ENCODE measurements at places on chromosomes 16 and 17.

DNA sequence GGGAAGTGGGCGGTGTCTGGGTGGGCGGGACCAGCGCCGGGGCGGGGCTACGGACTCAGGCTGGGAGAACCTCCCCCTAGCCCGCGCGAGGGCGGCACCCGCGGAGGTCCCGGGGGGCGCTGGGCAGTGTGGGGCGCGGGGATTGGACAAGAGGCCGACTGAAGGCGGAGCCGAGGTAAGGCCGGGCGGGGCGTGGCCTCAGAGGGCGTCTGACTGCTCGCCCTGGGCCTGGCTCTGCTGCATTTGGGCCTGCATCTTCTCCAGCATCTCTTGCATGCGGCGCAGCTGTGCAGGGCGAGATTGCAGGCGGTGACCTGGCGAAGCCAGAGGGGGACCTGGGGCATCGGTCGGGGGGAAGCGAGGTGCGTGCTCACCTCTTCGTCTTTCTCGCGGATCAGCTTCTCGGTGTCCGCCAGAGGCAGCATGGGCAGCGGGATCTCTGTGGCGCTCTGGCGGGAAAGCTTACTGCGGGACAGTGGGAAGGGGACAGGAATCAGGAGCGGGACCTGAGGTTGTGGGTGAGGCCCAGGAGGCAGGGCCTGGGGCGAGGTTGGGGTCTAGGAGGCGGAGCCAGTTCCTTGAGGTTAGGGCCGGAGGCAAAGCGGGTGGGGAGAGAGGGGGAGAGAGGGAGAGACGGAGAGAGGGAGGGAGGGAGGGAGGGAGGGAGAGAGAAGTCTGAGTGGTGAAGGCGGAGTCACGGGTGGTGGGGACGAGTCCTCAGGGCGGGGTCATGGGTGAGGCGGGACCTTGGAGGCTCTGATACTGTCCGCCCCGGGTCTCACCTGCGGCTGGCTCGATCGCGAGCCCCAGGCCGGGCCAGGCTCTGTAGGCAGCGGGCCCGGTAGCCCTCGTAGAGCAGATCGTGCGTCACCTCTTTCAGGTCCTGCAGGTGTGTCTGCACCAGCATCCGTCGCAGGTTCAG lies 3.9 kb downstream of the SEPTIN1 start:
- peak; percentile 92 for DNase-seq

- DNase-seq = no peak
These were observed 66.7 kb downstream of the RPGRIP1L start for GRCh38 chr16:53636978-53637377.

DNA sequence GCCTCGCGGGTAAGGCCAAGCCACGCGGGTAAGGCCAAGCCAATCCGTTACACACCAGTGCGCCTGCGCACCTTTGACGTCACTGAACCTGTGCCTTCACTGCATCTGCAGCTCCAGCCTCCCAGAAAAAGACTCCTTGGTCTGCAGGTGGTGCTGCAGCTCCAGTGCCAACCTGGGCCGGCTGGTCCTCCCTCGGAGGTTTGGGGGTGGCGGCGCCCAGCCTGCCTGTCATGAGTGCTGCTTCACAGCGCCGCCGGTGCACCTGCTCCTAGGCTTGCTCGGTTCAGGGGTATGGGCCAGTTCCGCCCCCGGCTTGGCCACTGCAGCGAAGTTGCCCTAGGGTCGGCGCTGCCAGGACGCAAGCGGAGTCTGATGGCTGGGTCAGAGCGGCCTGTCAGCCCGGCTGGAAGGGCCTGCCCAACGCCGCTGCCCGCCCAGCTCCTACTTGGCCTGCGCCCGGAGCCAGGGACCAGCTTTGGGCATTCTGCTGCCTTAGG lies 146.6 kb downstream of the USP22 start:
- no peak for DNase-seq

- DNase-seq = no peak
These were observed 33.9 kb downstream of the CHP2 start for GRCh38 chr16:23788685-23789084.

DNA sequence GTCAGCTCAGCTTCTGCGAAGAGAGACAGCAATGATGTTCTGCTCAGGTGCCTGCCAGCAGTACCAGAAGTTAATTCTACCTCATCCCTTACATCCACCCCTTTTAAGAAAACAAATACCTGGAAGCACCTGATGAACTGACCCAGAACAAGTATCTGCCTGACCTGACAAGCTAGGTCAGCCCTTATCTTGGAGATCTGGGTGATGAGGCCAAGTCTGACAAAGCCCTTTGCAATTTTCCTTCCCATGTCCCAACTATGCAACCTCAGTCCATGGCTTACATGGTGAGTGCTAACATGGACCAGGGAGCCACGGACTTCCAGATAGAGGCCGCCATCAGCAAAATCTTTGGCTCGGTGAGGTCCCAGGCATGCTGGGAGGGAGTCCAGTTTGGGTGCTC lies 3.6 kb downstream of the ACADVL start:
- DNase-seq = no peak

- DNase-seq = no peak
These were observed 58.0 kb upstream of the GSE1 start for GRCh38 chr16:85554889-85555718.

DNA sequence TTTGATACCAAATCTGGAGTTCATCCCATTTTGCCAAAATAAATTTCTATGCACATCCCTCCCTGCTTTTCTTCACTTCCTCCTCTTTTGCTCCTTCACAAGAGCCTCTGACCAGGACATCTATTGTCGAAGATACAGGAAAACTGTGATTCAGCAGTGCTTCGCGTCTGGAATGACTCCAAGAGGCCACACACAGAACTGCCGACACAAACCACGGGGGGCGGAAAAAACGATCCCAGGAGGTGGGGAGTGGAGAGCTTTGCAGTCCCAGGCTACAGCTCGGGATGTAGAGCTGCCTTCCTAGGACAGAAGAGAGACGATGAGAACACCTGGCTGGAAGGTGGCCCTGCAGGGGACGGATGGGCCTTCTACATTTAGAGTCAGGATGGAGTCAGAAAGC lies 102.8 kb downstream of the XYLT1 start:
- DNase-seq = no peak

DNA sequence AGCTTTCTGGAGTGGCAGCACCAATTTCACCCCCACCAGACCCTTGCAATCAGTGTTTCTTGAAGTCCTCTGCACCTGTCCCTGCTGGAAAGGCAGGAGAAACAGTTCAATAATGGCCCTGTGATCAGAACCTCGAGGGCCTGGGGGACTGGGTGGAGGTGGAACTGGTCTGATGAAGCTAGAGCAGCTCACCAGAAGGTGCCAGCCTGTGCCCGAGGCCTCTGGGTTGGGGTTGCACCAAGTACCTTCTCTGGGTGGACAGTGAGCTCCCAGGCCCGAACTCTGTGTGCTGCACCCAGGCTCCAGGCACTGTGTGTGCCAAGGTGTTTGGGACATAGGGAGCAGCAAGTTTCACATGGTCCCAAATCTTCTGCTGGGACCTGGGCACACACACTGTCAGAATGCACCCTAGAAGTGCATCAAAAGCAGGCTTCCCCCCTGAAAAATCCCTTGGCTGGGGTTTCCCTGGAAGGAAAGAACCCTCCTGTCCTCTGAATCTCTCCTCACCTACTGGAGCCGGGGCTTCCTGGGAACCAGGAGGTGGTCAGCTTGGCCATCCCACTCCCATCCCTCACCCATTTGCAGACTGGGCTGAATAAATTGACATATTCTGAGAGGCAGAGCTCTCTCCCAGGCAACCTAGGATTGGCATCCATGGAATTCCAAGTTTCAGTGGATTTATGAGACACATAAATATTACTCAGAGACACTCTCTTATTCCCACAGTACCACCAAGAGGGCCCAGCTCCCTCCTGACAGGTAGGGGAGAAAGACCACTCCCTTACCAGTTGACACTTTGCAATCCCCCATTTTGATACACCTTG lies 17.4 kb downstream of the CD300LG start:
- no peak for DNase-seq

Data from HCT116 (cell line).